ENCODE measurements at places on chromosomes 3 and 15.

DNA sequence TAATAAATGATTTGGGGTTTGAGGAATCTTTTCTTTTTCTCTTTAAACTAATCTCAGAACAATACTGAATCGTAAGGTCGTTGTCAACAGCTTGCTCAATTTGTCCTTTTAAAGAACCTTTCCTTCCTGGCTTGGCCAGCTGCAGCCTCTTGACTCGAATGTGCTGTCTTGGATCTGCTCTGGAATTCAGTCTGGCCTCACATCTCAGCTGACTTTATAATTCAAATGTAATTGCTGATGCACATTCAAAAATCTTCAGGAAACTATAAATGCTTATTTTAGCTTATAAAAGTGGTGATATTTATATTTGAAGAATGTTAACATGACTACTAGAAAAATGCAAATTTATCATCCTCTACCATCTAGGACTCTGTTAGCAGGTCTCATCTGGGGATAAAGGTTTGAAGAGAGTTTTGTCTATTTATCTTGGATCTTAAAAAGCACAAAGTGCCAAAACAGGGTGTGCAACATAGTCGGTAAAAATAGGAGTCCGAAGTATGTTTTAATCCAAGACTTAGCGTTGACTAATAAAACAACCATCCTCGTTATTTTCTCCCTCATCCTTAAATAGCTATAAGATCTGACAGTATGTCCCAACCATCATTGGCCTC is 1035.2 kb downstream of the MCTP2 start:
- no peak for DNase-seq

DNA sequence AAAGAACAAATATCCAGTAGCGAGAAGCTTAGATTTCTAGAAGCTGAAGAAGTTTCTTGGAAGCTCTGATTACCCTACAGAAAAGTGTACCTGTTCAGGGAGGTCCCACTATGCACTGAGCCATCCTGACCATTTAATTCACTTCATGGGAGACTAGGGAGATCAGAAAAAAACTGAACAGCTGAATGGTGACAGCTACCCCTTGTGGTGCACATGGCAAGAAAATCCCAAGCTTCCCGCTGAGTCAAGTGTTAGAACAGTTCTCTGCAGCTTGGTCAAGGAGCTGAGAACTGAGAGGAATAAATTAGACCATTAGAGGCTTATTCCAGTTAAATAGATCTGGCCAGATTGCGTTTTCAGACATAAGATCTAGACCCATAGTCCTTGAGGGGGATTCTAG is 197.2 kb upstream of the VEPH1 start:
- DNase-seq = no peak

DNA sequence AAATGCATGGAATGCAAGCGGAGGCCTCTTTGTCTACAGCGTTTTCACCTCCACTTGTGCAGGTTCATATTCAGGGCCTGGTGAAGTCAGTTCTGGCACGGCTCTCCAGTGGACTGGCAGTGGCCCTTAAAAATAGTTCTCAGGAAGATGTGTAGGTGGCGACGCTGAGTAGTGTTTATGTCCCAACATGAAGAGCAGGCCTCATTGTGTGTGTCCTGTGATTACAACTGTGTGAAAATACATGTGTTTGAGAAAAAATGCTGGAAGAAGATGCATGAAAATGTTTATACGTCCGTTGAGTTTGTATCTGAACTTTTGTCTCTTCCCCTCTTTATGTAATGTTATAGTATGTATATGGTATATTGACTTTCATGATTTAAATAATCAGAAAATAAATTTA is 7.2 kb downstream of the LIPC start:
- no peak for DNase-seq

DNA sequence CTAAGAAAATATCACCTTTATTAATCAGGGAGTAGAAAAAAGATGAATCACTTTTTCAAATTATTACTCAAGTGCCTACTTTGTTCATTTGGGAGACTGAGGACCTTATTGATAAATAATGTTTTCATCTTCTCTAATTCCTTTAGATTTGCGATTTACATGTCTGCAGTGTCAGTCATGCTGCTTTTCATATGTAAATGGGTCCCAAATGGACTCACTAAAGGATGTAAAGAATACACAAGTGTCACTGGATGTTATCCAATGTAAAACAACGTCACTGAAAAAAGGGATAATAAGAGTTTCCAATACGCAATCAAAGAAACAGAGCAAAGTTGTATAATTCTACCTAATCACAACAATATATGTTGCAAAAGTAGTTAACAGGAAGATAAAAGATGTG is 84.9 kb downstream of the TFDP2 start:
- no peak for DNase-seq

- DNase-seq = no peak
These were observed 108.7 kb downstream of the GALK2 start for GRCh38 chr15:49278751-49279150.

DNA sequence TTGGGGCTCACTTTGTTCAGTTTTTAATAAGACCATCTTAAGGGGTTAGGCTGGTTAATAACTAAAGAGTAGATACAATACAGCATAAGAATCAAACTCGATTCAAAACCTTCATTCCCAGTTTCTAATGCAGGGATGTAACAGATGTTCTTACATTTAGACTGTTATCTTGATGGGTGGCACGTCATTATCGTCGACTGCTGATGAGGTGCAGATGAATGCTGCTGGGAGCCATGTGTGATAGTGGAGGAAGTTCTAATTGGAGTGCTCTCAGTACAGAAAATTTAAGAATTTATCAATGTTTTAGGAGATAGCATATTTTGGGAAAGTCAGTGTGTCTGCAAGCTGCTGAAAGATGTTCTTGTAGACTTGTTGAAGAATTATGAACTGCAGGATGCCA is 331.5 kb downstream of the PTPRG start:
- DNase-seq = no peak

DNA sequence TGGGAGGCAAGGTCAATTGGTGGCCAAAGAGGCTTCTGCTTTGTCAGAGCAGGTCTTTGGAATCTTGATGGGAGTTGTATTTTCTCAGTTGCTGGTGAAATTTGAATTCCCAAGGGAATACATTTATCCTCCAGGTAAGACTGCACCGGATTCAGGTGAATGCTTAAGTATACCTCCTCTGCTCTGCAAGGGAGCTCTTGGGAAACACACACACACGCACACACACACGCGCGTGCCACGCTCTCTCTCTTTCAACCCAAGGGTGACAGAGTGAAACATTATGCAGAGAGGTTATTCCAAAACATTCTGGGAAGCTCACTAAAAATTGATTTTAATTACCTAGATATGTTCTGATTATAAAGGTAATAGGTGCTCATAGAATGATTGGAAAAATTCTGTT is 33.7 kb downstream of the ST6GAL1 start:
- DNase-seq = no peak

DNA sequence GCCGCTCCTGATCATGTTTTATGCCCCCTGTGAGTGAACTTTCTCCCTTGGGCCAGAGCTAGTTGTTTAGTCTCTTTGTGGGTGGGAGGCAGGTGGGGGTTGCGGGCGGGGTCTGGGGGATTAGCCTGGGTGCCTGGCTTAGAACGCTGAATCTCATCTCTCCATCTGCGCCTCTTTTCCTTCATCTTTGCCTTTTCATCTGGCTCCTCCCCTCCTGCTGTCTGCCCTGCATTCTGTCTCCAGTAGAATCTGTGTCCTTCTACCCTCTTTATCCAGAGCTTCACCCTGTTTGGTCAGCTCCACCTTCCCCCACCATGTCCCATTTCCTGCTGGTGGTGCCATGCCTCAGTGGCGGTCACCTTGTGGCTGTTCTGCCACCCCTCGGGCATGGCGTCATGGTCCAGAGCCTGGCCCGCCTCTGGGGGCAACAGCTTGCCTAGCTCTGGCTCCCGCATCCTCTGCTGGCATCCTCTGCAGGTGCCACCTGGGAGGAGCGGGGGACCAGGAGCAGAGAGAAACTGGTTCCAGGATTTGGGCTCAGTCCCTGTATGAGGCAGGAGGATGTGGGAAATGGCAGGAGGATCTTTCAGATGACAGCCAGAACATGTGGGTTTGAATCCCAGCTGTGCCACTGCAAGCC is 44.3 kb downstream of the PDIA5 start:
- no peak for DNase-seq

GRCh38 chr15:94671858-94672532 is 440.6 kb downstream of the MCTP2 start:
- DNase-seq = no peak

DNA sequence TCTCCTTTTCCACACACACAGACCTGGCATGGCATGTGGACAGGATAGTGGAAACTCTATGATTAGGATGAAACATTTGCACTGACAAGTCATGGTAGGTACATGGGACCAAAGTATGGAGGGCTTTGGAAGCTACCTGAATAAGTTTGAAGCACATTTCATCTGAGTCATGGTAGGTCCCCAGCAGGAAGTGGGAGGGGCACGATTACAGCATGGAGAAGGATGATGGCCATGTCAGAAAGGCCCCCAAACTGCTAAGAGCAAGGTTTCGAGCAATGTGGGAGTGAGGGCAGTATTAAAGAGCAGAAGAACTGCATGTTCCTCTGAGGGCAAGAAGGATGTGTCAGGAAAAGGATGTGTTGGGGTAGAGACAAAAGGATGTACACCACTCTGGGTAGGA is 51.5 kb upstream of the CSTA start:
- DNase-seq = no peak

- DNase-seq = no peak
These were observed 468 bp downstream of the UBP1 start for GRCh38 chr3:33439546-33440327.

DNA sequence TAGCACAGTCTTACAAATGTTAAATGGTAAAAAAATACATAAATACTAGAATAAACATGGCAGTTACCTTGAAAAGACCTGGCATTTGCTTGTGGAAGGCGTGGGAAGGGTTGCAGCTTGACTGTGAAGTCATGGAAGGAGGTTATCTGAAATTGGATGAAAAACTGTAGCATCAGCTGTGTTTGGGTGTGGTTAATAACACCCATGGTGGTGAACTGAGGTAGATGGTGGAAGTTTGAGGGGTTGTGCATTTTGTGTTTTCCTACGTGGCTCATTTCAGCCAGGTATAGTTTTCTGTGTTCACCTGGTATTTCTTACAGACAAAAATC is 46.5 kb downstream of the PSMD6 start:
- DNase-seq = no peak

DNA sequence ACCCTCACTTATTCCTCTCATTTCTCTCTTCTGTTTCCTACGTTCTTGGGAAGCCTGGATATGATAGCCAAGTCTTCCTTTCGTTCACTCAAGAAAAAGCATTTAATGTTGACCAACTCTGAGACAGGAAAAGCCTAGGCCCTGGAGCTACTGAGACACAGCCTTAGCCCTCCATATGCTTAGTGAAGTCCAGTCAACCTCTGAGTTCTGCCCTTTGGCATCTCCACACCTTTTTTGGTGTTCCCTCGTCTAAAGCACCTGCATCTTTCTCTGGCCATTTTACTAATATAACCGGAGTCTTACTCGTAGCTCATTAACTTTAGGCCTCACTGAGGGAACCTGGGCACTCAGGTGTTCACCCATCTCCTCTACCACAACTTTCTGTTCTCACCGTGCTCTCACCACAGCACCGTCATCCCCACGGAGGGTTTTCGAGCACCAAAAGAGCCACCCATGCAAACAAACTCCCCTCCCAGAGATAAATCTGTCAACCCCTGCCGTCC is 632 bp downstream of the MTHFS start:
- no peak for DNase-seq

DNA sequence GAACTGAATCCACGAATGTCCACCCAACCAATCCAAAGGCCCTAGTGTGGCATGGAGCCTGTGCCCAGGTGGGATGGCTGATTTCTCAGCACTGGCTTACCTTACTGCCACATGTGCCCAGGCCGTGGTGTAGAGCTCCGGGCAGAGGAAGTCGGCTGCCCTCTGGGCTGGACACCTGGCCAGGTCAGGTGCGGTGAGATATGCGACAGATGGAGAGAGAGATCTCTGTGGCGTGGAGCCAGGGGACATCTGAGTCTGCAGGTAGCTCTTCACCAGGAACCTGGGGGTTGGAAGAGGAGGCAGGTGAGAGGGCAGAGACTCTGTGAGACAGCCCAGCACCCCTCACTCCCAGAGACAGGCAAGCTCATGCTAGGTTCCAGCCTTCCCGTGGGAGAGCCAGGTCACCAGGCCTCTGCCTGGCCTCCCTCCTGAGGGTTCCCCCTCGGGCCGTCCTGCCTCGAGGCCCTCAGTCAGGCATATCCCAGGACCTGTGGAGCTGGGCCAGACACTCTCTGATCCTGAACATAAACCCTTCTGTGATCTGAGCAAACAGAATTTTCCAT is 12.6 kb downstream of the ACOX2 start:
- no peak for DNase-seq

DNA sequence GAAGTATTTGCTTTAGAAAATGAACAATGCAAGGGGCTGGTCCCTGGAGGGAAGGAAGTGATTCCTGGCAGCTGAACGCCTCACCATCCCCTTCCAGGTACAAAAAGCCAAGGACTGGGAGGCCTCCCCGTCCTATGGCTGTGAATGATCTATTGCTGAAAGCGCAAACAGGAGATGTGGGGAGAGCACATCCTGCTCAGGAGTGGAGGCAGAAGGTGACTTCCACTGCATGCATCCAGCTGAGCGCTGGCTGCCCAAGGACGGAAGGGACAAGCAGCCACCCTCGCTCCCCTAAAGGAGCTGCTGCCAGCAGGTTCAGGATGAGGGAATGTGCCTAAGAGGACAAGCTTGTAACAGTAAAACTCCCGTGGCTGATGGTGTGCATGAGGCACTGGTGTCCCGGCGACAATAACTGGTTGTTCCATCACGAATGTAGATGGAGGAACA is 41.4 kb downstream of the ABTB1 start:
- DNase-seq = no peak
